ENCODE measurements at places on chromosomes 4 and X.

- DNase-seq: no peak
These were observed 23.8 kb downstream of the DDIT4L start for GRCh38 chr4:100166297-100167039.

GRCh38 chr4:41257257-41257901, 651 bp downstream of the UCHL1 start:
- DNase-seq: no peak

GRCh38 chr4:131367441-131367840, 1781.7 kb upstream of the PCDH10 start:
- DNase-seq: no peak

DNA sequence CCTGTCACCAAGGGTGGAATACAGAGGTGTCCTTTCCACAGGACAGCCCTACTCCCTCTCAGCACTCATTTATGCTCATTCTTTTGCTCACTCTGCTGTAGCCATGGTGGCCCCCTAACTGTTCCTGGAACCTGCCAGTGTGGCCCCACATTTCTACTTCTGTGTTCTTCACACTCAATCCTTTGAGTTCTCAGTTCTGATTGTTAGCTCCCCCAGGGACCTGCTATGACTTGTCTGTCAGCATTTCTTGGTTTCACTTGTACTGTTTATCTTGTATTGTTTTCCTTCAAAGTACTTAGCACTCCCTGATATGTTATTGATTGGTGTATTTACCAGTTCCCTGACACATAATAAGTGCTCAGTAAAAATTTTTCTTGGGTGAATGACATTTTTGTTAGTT, 14.9 kb downstream of the VBP1 start:
- DNase-seq: no peak

DNA sequence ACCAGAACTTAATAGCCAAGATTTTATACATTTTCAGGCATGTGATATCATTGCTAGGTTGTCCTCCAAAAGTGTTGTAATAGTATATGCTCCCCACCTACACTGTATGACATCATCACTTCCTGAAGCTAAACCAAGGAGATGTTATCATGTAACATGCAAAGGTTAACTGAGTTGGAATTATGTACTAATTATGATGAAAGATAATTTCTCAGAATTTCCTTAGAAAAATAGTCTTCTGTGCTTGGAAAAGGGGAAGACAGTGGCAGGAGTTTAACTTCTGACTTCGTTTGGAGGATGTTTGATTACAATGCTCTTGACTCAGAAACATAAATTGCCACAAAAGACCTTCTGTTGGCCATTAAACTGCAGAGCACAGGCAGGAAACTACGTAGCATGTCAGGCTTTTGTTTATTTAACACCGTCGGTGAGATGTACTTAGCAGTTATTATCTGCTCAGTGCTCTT, 83.6 kb upstream of the GUCY1A1 start:
- DNase-seq: no peak

All from activated CD8-positive, alpha-beta memory T cell treated with anti-CD3 and anti-CD28 coated beads for 1 hour (primary cell).